Stimulated activated CD4-positive, alpha-beta T cell treated with anti-CD3 and anti-CD28 coated beads, Interleukin-12 subunit alpha, Interleukin-12 subunit beta, amount 100 ng/mL, for 4 hours (primary cell): ENCODE measurements at places on chromosomes 2 and 18.

- DNase-seq = no peak
Observed at GRCh38 chr2:181239201-181239799, 217.9 kb upstream of the ITGA4 start.

DNA sequence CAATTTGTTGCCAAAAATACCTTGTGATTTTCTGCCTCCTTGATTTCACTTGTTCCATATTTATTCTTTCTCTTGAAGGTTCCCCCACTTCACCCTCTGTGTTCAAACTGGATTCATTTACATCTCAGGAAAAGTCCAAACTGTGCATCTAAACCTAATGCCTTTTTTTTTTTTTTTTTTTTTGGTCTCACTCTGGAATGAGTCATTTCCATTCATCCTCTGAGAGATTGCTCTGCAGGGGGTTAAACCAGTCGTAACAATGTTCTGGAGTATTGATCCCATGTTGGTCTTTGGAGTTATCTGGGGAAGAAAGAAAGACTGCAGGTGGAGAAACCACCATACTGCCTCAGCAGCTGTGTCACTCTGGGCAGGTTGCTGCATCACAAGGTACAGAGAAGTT lies 119.7 kb downstream of the TACR1 start:
- DNase-seq = no peak

DNA sequence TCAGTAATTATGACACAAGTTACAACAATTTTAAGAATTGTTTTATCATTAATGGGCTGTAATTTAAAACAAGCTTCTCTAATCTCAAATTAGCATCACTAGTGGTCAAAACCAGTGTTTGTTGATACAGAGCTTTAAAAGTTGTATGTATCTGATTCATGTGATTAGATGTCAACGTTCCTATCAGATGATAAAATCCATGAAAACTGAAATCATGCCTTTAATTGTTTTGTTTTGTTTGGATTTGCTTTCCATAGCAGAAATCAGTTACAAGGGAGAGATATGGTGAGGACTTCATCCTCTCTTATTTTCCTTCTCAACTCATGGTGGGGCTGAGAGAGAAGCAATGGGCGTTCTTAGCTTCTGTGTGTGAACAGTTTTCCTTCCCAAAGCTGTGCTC lies 469.6 kb downstream of the PID1 start:
- DNase-seq = no peak

DNA sequence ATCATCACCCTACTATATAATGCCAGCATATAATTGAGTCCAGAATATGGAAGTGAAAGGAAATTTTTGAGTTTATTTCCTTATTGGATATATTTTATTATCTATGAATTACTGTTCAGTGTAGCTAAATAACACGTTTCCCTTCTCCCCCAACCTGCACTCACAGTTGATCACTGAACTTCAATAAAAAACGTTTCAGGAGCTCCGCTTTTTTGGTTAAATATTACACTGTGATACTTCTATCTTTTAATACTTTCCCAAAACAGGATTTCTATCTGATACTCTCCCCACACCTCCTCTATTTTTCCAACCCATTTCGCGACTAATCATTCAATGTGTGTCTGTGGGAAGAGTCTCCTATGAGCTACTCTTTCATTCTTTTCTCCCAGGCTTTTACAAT lies 7.2 kb downstream of the VSNL1 start:
- DNase-seq = no peak

GRCh38 chr2:200873560-200873959 lies 9.1 kb upstream of the CLK1 start:
- DNase-seq = no peak

DNA sequence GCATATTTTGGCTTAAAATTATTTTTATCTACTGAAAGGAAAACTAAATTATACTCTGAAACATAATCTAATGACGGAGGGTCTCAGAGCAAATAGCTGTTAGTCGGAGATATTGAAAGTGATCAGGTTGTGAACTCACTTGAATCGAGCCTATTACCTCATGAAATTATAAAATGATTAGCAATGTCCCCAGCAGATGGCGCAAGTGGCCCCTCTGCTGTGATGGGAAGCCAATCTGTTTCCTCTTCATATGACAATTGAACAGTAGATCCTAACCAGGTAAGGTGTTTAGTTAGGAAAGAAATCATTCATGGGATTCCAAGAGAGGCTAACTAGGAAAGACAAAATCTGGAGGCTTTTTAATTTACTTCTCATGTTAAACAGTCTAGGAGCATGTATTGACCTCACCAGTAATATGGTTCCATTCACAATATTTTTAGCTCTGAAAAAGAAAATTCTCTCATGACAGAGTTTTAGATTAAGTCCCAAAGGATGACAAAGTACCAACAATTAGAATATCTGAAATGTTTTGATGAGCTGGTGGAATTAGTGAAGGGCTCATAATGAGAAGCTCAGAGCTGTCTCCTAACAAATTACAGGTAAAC lies 29.9 kb upstream of the MPPE1 start:
- peak; percentile 75 for DNase-seq

DNA sequence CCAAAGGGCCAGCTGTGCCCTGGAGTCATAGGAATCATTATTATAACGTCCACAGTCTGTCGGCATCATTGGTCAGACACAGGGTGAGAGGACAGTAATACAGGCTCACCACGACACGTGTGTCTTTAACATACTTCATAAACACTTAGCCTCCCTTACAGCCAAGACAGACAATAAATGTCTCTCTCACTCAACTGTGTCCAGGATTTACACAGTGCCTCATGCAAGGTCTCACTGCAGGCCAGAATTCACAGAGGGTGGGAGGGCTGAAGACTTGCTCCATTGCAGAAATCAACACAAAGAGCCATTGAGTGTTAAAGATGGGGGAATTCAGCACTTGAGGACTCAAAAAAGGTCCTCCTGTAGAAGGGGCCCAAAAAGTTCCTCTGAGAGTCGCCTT lies 210.5 kb downstream of the BCL2 start:
- DNase-seq = no peak

- no peak for DNase-seq
Observed at GRCh38 chr2:84283506-84283905, 175.6 kb downstream of the SUCLG1 start.

GRCh38 chr2:63663013-63663864 lies 74.5 kb downstream of the MDH1 start:
- no peak for DNase-seq

DNA sequence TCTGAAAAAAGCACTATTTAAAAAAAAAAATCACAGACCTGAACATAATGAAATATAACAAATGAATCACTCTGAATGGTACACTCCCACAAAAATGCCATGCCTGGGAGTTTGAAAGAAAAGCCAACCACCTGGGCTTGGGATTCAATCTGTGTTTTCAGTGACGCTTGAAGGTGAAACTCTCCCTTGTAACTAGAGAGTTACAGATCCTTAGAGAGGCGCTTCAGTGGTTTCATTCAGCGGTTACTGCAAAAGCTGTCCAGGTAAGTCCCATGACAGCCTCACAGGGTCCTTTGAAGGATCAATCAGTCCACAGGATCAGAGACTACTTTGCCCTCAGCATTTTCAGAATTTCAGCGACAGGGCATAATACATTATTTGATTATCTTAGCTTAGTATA lies 627.3 kb downstream of the IRS1 start:
- no peak for DNase-seq

DNA sequence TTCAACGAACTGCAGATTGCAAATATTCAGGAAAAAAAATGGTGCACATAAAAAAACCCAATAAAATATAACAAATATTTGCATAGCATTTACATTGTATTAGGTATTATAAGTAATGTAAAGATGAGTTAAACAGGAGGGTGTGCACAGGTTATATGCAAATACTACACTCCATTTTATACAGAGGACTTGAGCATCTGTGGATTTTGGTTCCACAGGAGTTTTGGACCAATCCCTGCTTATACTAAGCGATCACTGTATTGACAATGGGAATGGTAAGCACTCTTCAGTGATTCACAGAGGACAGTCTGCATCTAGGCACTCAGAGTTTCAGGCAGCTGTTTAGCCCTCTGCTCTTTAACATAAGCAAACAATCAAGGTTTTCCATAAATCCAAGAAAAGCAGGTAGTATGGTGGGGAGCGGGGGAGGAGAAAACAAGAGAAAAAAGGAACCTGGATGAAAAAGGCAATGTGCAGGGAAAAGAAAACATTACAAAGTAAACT lies 206.0 kb upstream of the PARD3B start:
- no peak for DNase-seq
